Esophagus squamous epithelium (tissue), 5 donors: ENCODE measurements at places on chromosomes 1 and 21.

DNA sequence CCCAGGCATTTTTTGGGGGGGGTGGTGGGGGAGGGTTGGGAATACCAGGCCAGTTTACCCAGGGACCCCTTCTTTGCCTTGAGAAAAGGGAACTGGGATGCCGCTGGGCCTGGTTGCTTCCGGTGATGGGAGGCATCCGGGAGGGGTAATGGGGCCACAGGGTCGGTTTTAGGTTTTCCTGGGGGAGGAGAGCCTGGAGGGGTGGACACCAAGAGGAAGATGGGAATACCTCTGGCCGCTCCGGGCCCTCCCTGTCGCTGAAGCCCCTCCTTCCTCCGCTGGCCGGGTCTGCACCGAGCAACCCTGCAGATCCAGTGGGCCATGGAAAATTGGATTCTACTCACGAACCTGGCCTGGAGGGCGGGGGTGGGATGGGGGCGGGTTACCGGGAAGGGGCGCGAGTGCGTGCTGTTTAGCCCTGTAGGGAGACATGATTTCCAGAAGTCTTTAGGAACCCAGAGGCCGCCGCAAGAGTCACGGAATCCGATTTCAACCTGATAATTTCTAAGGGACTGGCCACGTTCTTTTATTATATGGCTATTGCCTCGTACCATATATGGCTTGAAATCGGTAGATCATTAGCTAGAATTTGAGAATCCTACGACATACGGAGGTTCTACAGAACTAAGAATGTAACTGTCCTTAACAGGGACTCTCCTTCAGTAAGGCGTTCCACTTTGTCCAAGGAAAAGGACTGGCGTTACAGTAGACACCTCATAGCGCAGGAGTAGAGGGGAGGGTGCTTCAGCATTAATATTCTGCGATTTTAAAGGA, 749 bp downstream of the AKIRIN1 start:
- no peaks in the 10 kb centered on the region for H3K27me3 ChIP-seq
- no peaks in the 10 kb centered on the region for H3K36me3 ChIP-seq
- H3K27ac ChIP-seq = peak overlapping the region; percentile 99
- peak overlapping the region; percentile 90 for H3K4me3 ChIP-seq

DNA sequence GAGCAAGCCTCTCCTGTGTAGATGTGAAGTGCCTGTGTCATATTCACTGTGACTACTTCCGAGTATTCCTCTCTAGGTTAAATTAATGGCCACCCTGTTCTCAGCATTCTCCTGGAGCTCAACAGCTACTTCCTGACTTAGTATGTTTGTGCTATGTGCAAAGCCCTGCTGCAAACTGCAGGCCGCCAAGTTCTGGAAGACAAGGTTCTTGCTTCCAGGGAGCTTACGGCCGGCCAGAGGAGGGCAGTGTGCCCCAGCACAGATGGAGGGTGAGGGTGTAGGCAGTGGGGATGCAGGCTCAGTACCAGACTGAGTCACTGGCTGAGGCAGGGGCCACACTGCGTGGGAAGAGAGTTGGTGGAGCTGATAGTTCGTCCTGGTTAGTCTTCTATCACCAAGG, 43.2 kb downstream of the ELK4 start:
- no peaks in the 10 kb centered on the region for H3K27me3 ChIP-seq
- no peak for DNase-seq
- no peaks in the 10 kb centered on the region for H3K36me3 ChIP-seq

GRCh38 chr1:176111835-176112234, 95.3 kb downstream of the COP1 start:
- no peaks in the 10 kb centered on the region for H3K36me3 ChIP-seq
- H3K27ac ChIP-seq = no peak overlapping the region
- DNase-seq = no peak
- no peak overlapping the region for H3K4me3 ChIP-seq
- no peaks in the 10 kb centered on the region for H3K4me1 ChIP-seq

- H3K36me3 ChIP-seq = peaks cover 66% of the 10 kb centered on the region
- no peak overlapping the region for H3K4me3 ChIP-seq
- DNase-seq = no peak
- no peaks in the 10 kb centered on the region for H3K27me3 ChIP-seq
- H3K27ac ChIP-seq = no peak overlapping the region
Measured at GRCh38 chr1:10306435-10306834, 92.4 kb upstream of the PGD start.

- DNase-seq = no peak
- no peak overlapping the region for H3K4me3 ChIP-seq
- no peaks in the 10 kb centered on the region for H3K27me3 ChIP-seq
- H3K27ac ChIP-seq = no peak overlapping the region
- no peaks in the 10 kb centered on the region for H3K36me3 ChIP-seq
- H3K4me1 ChIP-seq = no peaks in the 10 kb centered on the region
Measured at GRCh38 chr1:247747616-247748015, 325 bp downstream of the OR14A2 start.

DNA sequence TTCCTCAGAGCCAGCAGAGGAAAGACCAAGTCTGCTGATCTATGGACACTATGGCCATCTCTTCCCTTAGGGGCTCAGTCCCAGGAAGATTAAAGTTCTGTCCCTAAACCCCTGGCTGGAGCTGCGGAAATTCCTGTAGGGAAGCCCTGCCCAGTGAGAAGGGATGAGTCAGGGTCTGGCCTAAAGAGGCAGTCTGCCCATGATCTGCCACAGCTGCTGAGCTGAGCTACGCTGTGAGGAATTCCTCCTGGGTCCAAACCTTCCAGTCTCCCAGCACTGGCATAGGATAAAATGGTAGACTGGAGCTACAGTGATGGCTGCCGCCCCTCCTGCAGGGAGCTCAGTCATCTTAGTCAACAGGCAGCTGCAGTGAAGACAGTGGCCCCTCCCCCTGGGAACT, 213.7 kb downstream of the BRINP2 start:
- DNase-seq = no peak
- no peaks in the 10 kb centered on the region for H3K27me3 ChIP-seq
- H3K4me3 ChIP-seq = no peak overlapping the region
- H3K4me1 ChIP-seq = no peaks in the 10 kb centered on the region
- no peaks in the 10 kb centered on the region for H3K36me3 ChIP-seq
- no peak overlapping the region for H3K27ac ChIP-seq

GRCh38 chr1:56466538-56466937, 112.8 kb downstream of the PLPP3 start:
- no peaks in the 10 kb centered on the region for H3K36me3 ChIP-seq
- no peak overlapping the region for H3K27ac ChIP-seq
- H3K4me3 ChIP-seq = no peak overlapping the region
- no peak for DNase-seq
- no peaks in the 10 kb centered on the region for H3K27me3 ChIP-seq

DNA sequence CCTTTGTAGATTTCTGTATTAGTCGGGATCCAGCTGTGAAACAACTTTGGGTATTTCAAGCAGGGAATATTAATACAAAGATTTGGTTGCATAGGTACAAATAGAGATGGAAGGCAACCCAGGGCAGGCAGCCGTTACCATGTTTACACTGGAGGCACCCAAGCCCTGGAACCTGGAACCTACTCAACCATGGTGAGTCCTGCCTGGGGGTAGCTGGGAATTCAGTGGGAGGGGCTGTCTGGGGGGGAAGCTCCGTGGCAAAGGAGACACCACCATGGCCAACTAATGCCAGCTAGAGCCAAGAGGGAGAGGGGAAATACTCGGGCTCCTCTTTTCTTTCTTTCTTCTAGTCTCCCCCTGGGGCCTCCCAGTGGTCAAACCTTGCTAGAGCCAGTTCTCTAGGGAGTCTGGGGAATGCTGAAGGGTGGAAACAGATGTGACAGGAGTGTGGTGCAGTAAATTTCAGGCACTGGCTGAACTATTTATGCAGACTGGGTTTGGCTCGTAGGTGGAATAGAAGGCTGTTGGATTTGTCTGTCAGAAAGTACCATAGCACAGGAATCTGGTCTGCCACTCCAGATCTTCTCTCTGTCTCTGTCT, 91.9 kb upstream of the CACNA1E start:
- H3K4me1 ChIP-seq = no peaks in the 10 kb centered on the region
- no peak overlapping the region for H3K4me3 ChIP-seq
- DNase-seq = no peak
- peaks cover 35% of the 10 kb centered on the region for H3K27me3 ChIP-seq
- H3K36me3 ChIP-seq = no peaks in the 10 kb centered on the region

- peak overlapping the region; percentile 72 for H3K27ac ChIP-seq
- H3K36me3 ChIP-seq = no peaks in the 10 kb centered on the region
- no peak for DNase-seq
- peaks cover 13% of the 10 kb centered on the region for H3K4me1 ChIP-seq
- H3K4me3 ChIP-seq = no peak overlapping the region
Measured at GRCh38 chr1:40796939-40797667, 13.5 kb downstream of the KCNQ4 start.

DNA sequence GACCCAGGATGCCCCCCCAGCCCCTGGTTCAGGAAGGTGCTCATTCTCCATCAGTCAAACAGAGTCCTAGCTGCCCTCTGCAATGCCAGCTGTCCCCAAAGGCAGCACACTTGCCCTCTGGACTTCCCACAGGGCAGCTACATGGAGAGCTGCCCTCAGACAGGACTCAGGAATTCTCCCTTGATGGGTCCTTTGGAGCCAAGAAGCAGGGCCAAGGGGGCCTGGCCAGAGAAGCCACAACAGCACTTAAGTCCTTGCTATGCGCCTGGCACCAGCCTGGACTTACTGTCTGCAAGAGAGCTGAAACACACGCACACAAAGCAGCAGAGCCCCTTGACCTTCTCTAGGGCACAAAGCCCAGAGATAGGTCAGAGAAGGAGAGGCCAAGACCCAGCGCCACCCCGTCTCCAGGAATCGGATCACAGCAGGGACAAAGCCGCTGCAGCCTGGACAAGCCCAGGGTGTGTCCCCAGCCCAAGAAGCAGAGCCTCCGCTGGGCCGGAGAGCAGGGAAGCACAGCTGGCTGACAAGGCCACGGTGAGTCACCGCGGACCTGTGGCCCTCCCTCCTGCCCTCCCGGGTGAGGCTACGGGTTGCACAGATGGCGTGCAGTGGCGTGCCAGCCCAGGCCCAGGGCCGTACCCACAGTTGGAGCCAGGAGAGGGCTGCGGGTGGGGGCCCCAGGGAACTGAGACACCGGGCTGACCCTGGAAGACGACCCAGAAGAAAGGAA, 1.7 kb downstream of the WNT9A start:
- no peaks in the 10 kb centered on the region for H3K27me3 ChIP-seq
- peaks cover 32% of the 10 kb centered on the region for H3K4me1 ChIP-seq
- H3K36me3 ChIP-seq = no peaks in the 10 kb centered on the region
- peak overlapping the region; percentile 85 for H3K27ac ChIP-seq
- H3K4me3 ChIP-seq = peak overlapping the region; percentile 79

DNA sequence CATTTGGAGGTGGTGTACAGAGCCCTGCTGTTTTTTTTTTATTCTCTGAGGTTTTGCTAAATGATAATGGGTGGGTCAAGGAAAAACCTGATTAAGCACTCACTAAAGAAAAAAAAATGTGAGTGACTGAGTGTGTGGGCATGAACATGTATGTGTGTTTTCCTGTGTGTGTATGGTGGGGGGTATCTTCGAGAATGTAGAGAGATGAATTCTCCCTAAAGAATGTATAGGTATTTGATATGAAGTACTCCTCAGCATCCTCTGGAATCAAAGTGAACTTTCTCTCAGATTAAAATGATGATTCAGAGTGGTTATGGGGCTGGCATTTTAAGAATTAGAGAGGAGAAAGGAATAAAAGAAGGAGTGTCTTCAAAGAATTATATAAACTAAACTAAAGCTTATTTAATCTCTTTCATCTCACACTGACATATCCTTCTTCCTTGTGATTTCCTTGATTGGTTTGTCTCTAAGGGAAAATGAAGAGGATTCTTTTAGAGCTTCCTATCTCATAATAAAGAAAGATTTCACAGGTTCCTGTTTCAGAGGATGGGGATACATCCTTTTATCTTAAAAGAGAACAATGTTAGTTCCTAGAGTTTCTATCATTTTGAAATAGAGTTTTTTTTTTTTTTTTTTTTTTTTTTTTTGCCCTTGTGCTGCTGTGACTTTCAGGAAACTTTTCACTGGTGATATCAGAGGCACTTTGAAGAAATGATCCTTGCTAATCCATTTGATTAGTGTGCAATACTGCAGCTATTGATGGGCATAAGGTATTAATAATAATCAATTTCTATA, 23.9 kb downstream of the S1PR1 start:
- no peak overlapping the region for H3K4me3 ChIP-seq
- H3K27me3 ChIP-seq = no peaks in the 10 kb centered on the region
- no peak overlapping the region for H3K27ac ChIP-seq
- no peaks in the 10 kb centered on the region for H3K36me3 ChIP-seq
- peaks cover 53% of the 10 kb centered on the region for H3K4me1 ChIP-seq

GRCh38 chr1:116911188-116911553, 1.5 kb downstream of the PTGFRN start:
- H3K4me1 ChIP-seq = peaks cover 24% of the 10 kb centered on the region
- no peak for DNase-seq
- peak overlapping the region; percentile 84 for H3K4me3 ChIP-seq
- no peaks in the 10 kb centered on the region for H3K36me3 ChIP-seq

GRCh38 chr1:232239998-232240397, 389.9 kb downstream of the SIPA1L2 start:
- no peak overlapping the region for H3K27ac ChIP-seq
- H3K4me3 ChIP-seq = no peak overlapping the region
- H3K27me3 ChIP-seq = no peaks in the 10 kb centered on the region
- DNase-seq = no peak
- H3K4me1 ChIP-seq = no peaks in the 10 kb centered on the region
